ENCODE measurements at places on chromosomes 1 and 21.

DNA sequence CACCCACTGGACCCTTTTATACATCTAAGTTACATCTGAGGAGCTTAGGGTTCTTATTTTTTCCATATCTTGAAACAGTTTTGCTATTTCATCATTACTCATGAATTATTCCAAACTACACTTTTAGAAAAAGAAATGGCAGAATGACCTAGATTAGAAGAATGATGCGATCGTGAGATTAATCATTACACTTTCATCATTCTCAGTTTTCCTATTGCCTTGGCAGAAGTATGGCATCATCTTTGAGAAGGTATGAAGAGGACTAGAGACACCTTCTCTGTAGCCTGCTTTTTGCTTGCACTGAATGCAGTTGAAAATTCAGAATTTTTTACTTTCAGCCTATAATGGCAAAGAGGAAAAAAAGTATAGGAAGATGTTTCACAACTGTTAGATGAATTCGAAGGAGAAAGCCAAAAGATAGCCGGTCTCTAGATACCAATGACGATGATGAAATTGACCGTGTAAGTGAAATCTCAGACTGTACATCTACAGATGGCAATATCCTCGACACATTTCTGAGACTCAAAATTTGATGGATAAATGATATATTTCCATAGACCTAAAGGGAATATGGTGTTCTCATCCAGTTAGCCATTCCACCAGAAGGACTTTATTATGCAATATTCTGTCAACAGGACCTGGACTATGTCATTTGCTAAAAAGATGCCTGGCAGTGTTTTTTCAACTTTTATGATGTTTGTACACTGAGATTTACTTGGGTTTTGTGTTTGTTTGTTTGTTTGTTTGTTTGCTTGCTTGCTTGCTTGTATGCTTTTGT lies 191.8 kb downstream of the TOMM20 start:
- no peak for DNase-seq

- no peak for DNase-seq
Observed at GRCh38 chr1:157325220-157325619, 187.0 kb upstream of the ETV3 start.

DNA sequence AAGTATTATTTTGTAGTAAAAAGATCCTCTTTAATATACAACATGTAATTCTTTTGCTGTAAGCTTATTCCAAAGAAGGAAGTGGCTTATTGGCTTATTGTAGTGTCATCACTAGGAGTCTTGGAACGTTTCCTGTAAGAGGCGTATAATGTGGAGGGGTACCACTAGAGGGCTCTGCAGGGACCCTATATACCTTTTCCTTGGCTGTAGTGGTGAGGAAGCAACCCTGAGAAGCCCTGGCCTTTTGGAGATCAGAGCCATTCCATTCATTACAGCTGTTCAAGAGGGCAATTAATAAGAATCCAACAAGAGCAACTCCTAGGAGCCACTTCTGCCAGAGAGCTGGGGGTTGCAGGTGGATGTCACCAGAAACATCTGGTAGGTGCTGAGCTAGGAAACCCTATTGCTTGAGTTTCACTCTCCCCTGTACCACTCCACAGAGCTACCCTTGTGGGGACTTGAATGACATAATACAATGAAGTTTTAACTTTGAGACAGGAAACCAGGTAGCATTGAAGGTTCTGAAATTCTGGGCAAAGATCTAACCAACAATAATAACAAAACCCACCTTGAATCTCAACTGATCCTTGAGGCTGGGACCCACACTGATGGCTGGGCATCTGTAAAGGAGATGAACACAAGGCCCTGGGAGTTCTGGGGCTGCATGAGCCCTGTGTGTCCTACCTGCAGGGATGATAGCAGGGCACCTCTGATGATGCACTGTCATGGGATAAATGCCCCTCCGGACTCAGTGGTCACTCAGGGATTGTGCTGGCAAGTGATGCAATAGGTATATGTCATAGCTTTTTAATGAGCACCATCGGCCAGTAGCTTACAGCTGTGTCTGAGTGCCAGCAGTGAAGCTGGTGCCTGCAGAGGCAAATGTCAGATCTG lies 160.2 kb upstream of the COA6 start:
- DNase-seq = peak; percentile 26

DNA sequence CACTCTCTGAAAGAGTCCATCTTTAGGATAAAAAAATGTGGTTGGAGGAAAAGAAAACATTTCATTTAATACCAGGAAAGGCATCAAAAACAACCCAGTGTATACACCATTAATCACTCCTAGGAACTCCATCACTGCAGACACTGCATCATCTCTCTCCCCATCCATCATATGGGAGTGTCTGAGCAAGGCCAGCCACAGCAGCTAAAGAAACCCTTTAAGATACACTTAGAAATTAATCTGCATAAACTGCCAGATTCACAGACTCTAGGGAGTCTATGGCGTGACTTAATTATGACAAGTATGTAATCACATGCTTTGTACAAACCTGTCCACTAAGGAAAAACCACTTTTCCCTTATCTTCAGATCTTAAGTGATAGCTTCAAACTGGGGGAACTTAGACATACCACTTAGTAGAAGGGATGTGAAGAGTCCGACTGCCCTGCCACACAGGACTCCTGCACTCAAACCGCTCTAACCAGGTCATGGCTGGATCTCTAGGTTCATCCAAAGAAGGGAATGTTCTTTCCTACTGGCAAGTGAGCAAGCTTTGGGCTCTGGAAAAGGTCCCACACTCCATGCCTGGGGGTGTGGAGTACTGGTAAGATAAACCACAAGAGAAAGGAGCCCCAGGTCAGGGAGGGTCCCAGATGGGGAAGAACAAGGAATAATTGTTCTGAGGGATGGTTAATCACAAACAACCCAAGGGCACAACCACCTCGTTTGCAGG lies 61.0 kb upstream of the C8B start:
- DNase-seq = no peak

DNA sequence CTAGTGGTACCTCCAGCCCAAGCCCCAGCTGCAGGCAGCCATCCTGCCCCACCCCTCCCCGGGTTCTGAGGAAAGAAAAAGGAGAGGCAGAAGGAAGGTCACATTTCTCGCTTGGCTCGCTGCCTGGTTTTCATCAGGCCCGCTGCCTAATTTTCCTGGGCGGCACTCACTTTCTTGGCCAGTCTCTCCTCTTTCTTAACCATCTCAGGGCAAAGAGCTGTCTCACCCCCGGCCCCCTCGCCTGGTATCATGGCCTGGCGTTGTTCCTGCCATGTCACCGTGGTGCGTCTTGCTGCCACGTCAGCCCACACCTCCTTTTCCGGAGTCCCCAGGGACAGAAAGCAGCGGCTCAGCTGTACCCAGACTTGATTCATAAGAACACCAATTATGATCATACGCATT lies 26.6 kb upstream of the CASZ1 start:
- DNase-seq = no peak

DNA sequence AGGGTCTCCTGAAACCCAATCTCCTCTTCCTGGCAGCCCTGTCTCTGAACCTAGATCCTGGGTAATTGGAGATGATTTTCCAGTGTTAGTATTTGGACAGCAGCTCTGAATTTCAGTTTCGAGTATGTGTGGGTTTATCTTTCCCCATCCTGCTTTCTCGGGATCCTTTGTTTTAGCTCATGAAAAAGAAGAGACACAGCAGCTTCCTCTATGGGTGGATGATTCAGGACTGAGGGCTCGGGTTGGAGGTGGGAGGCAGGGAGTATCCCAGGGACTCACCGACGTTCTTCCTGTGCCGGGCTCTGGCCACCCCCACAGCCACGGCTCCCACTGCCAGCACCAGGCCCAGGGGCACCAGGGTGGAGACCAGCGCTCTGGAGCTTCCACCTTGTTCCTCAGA lies 10.4 kb upstream of the FCMR start:
- DNase-seq = no peak

DNA sequence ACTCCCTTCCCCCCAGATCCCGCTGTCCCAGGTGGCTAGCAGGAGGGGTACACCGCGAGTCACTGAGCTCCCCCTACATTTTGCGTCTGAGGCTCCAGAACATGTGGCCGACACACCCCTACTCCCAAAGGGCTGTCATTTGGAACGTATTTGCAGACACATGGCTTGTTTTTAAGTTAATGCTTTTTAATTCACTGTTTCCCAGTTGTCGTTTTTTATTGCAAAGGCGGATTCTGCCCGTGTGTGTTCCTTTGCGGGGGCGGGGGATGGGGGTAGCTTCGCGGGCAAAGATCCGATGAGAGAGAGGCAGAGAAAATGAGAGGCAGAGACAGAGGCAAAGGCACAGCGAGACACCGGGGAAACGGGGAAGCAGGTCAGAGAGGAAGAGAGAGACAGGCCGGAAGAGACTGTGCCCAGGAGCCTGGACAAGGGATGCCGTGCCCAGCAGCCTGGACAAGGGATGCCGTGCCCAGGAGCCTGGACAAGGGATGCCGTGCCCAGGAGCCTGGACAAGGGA lies 270.2 kb downstream of the FOXD2 start:
- no peak for DNase-seq

DNA sequence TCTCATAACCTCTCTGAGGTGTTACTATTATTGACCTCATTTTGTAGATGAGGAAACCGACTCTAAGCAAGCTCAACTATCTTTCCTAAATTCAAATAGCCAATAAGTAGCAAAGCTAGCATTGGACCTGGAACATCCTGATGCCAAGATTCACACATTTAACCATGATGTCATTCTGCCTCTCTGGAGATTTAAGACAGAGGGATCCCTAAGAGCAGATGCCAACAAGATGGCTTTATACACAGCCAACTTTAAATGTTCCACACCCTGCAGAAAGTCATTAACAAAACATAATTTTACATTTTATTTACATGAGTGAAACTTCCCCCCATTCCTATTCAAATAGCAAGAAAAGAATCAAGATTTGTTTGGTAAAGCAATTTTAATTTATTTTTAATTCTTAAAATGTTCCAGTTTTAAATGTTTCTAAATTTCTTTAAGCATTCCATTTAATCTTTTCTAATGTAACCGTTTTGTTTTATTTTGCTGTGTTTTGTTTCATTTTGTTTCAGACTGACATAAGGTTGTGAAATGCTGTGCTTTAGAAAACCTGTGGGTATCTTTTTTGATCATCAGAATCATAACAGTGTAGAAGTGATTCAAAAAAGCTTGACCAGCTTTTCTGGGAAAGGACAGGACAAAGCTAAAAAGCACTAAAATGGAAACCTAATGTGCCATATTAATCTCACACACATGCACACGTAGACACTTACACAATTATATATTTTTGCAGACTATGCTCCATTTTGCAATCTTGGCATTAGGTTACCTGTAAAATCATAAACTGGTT lies 7.6 kb upstream of the VAV3 start:
- DNase-seq = no peak

GRCh38 chr1:184388319-184388889 lies 1.6 kb downstream of the C1orf21 start:
- DNase-seq = no peak

DNA sequence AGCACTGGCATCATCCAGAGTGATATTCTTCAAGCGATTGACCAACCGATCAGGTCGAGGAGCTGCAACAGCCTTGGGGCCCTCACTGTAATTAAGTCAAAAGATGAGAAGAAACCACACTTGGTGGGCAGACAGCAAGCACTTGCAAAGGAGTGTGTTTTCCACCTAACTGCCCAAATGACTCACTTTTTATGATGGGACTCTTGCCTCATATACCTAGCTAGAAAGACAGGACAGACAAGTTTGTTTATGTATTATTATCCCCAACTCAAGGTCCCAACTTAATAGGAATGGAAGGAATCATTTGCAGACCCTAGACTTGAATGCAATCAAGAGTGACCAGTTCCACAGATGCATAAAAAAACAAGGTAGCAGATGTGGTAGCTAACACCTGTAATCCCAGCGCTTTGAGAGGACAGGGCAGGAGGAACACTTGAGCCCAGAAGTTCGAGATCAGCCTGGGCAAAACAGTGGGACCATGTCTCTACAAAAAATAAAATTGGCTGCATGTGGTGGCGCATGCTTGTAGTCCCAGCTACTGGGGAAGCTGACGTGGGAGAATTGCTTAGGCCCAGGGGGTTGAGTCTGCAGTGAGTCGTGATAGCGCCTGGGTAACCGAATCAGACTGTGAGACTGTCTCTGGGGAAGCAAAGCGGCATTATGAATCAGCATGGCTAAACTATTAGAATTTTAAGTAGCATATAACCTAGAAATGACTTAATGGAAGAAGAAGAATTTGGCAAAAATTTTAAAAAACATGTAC lies 2.3 kb upstream of the NRAS start:
- DNase-seq = no peak

- no peak for DNase-seq
Observed at GRCh38 chr1:20266141-20266540, 24.5 kb upstream of the VWA5B1 start.

DNA sequence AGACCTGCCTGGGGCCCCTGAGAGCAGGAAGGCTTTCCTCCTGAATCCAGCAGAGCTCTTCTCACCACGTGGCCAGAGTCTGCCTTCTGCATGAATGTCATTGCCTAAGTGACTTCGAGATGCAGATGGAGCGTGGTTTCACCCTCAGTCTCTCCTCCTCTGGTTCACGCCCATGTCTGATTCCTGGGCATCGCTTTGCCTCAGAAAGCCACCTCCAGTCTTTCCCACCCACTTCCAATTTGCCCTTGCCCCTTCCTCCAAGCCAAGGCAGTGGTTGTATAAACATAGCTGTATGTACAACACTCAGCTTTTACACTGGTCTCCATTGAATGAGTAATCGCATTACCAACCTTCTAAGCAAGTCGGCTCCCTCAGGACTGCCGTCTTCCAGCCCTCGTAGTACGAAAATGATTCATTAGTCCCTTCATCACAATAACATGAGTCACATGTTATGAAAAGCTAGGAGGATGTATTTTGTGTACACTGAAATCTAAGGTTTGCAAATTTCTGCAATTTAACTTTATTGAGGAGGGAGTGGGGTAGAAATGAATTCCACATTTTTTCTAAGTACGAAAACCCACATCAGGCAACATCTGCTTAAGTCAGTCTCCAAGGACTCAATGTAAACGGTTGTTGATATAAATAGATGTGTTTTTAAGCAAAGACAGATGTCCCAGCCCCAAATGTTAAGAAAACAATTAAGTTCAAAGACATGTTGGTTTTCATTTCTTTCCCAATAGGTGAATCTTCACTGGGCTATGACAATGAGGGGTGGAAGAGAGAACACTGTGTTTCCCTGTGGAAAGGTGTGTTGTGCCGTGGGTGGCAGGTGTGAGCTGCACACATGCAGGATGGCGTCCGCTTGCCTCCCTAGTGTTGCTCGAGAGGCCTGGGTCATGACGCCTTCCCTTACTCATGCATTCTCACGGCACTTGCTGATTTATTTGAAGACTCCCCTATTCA lies 32.3 kb upstream of the ETS2 start:
- DNase-seq = peak; percentile 40

GRCh38 chr1:167860231-167860923 lies 53.6 kb downstream of the ADCY10 start:
- DNase-seq = no peak

GRCh38 chr1:200317236-200317635 lies 92.6 kb downstream of the ZNF281 start:
- no peak for DNase-seq

DNA sequence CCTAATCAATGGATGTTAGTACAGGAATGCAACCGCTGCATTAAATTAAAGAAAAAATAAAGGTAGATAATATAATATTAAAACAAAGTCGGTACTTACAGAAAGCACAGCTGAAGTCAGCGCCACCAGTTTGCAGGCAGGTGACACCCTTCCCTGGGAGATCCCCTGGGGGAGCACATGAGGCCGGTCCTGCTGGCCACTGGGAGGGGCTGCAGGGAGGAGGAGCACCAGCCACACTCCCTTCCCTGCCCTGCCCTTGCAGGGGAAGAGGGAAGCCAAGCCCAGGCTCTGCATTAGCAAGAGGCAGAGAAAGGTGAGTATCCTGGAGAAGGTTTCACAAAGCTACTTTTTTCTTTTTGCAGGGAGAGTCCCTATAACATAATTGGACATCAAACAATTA lies 507.0 kb downstream of the AJAP1 start:
- no peak for DNase-seq

- no peak for DNase-seq
Observed at GRCh38 chr1:192941722-192942411, 117.3 kb downstream of the UCHL5 start.

Data from stimulated activated CD4-positive, alpha-beta T cell treated with anti-CD3 and anti-CD28 coated beads, Interleukin-2, amount 100 ng/mL, for 24 hours (primary cell).